Ovary (tissue), 10 donors: ENCODE measurements at places on chromosomes 16 and 17.

- no peaks in the 10 kb centered on the region for H3K4me1 ChIP-seq
- H3K27me3 ChIP-seq = no peaks in the 10 kb centered on the region
- no peak overlapping the region for H3K27ac ChIP-seq
- no peak for DNase-seq
- H3K36me3 ChIP-seq = no peaks in the 10 kb centered on the region
- H3K4me3 ChIP-seq = no peak overlapping the region
Measured at GRCh38 chr17:4479340-4479981, 19.2 kb upstream of the SPNS2 start.

- no peak overlapping the region for H3K4me3 ChIP-seq
- H3K27me3 ChIP-seq = no peaks in the 10 kb centered on the region
- no peak for DNase-seq
Measured at GRCh38 chr17:9170853-9171252, 149.5 kb downstream of the NTN1 start.

- no peaks in the 10 kb centered on the region for H3K4me1 ChIP-seq
- H3K27ac ChIP-seq = no peak overlapping the region
- no peak overlapping the region for H3K4me3 ChIP-seq
- H3K27me3 ChIP-seq = no peaks in the 10 kb centered on the region
- no peaks in the 10 kb centered on the region for H3K36me3 ChIP-seq
Measured at GRCh38 chr16:49889725-49890397, 33.9 kb upstream of the ZNF423 start.

GRCh38 chr17:74757502-74757901 is 9.1 kb downstream of the NHERF1 start:
- H3K27me3 ChIP-seq = no peaks in the 10 kb centered on the region
- H3K27ac ChIP-seq = no peak overlapping the region
- no peak for DNase-seq
- no peaks in the 10 kb centered on the region for H3K36me3 ChIP-seq
- no peak overlapping the region for H3K4me3 ChIP-seq
- peaks cover 18% of the 10 kb centered on the region for H3K4me1 ChIP-seq

GRCh38 chr16:2981177-2981898 is 1.1 kb upstream of the PKMYT1 start:
- no peaks in the 10 kb centered on the region for H3K36me3 ChIP-seq
- H3K27ac ChIP-seq = no peak overlapping the region
- H3K27me3 ChIP-seq = no peaks in the 10 kb centered on the region

GRCh38 chr16:30649725-30650368 is 913 bp upstream of the PRR14 start:
- no peaks in the 10 kb centered on the region for H3K36me3 ChIP-seq
- no peaks in the 10 kb centered on the region for H3K27me3 ChIP-seq
- no peak for DNase-seq
- peaks cover 6% of the 10 kb centered on the region for H3K4me1 ChIP-seq

DNA sequence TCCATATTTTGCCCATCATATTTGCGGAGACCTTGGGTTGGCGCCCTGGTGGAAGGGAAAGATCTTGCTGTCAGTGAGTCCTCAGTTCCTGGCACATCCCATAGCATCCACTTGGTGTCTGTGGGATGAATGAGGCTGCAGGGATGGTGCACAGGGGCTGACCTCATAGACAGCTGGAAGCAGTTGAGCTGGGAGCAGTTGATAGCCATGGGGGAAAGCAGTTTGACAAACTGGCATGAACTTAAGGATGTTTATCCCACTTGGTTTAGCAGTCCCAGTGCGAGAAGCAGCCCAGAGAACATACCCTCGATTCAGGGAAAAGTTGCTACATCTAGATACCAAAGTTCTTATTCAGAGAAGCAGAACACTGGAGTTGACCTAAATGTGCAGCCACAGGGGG is 80.7 kb downstream of the SNX29 start:
- DNase-seq = no peak
- no peak overlapping the region for H3K4me3 ChIP-seq
- peaks cover 8% of the 10 kb centered on the region for H3K4me1 ChIP-seq
- no peak overlapping the region for H3K27ac ChIP-seq
- H3K27me3 ChIP-seq = no peaks in the 10 kb centered on the region
- no peaks in the 10 kb centered on the region for H3K36me3 ChIP-seq

- H3K4me1 ChIP-seq = no peaks in the 10 kb centered on the region
- no peaks in the 10 kb centered on the region for H3K36me3 ChIP-seq
- no peak for DNase-seq
- H3K4me3 ChIP-seq = no peak overlapping the region
Measured at GRCh38 chr17:59533694-59534093, 31.7 kb upstream of the DHX40 start.

DNA sequence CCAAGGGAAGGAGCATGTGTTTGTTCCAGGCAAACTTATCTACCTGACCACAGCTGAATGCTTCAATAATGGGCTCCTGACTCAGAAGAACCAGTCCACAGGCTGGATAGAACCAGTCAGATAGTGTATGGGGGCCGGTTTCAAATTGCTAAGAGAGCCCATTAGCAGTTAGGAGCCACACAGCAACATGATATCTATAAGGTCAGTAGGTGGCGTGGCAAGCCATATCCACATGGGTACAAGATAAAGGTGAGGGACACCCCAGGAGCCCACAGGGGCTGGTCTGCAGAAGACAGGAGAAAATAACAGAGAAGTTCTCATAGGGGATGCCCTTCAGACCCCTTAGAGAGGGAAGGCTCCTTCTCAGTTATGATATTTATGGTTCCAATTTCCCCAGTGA is 31.6 kb upstream of the CDRT15 start:
- H3K4me1 ChIP-seq = no peaks in the 10 kb centered on the region
- H3K4me3 ChIP-seq = no peak overlapping the region
- no peaks in the 10 kb centered on the region for H3K27me3 ChIP-seq

GRCh38 chr17:35568561-35568960 is 7.9 kb upstream of the SLFN14 start:
- peaks cover 5% of the 10 kb centered on the region for H3K4me1 ChIP-seq

- no peaks in the 10 kb centered on the region for H3K4me1 ChIP-seq
- no peak overlapping the region for H3K4me3 ChIP-seq
- H3K27me3 ChIP-seq = no peaks in the 10 kb centered on the region
- DNase-seq = no peak
- no peak overlapping the region for H3K27ac ChIP-seq
Measured at GRCh38 chr17:5380491-5381135, 38.8 kb downstream of the NUP88 start.

GRCh38 chr16:23959072-23959751 is 123.4 kb downstream of the PRKCB start:
- no peak overlapping the region for H3K27ac ChIP-seq
- no peaks in the 10 kb centered on the region for H3K27me3 ChIP-seq
- no peak for DNase-seq
- H3K36me3 ChIP-seq = no peaks in the 10 kb centered on the region

DNA sequence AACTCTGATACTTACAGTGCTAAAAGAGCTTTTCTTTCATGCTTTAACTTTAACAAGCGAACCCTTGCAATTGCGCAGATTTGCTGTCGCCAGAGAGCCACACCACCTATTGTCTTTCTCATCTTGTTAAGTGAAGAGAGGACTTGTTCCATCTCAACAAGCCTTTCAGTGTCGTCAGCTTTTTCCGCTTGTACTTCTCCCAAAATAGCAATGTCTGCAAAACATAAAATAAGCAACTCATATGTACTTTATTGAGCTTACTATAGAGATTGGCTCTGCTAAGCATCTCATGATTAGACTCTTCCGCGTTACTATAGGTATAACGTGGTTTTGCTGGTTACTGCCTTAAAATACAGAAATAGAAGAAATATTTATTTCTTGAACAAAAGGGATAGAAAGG is 51.9 kb downstream of the ABCA8 start:
- H3K4me1 ChIP-seq = no peaks in the 10 kb centered on the region
- no peak overlapping the region for H3K4me3 ChIP-seq
- H3K36me3 ChIP-seq = no peaks in the 10 kb centered on the region

DNA sequence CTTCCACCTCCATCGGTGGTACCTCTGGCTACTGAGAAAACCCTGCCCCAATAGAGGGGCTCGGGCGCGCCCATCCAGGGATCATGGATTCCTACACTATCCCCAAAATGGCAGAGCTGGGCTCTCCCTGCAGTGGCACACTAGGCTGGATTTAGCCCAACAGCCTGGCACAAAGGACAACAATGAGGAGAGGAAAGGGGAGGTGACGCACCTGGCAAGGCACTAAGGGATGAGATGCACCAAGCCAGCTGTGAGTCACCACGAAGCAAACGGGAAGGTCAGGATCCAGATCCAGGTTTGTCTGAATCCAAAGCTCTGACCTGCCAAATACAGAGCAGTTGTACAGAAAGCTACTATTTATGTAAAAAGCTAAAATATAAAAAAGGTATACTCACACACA is 18.1 kb downstream of the UBE2O start:
- no peaks in the 10 kb centered on the region for H3K36me3 ChIP-seq
- H3K27ac ChIP-seq = no peak overlapping the region
- H3K4me1 ChIP-seq = peaks cover 2% of the 10 kb centered on the region
- no peak overlapping the region for H3K4me3 ChIP-seq

DNA sequence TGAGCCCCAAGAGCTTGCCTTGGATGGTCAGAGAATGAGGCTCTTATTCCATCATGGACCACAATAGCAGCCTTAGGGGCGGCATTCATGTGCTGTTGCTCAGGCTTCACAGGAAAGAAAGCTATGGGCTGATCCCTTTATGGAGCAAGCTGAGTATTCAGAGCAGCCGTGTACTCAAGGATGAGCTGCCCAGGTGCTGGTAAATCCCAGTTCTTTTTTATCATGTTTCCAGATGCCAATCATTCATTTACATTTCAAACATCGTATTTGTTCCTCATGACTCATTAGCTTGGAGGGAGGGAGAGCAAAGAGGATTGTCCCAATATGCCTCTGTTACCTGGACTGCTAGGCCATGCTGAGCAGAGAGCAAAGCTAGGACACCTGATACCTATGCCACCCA is 475.7 kb downstream of the SHISA9 start:
- no peak overlapping the region for H3K27ac ChIP-seq
- no peak overlapping the region for H3K4me3 ChIP-seq
- H3K36me3 ChIP-seq = no peaks in the 10 kb centered on the region
- H3K4me1 ChIP-seq = no peaks in the 10 kb centered on the region
- no peak for DNase-seq
- no peaks in the 10 kb centered on the region for H3K27me3 ChIP-seq

- H3K36me3 ChIP-seq = no peaks in the 10 kb centered on the region
- H3K4me3 ChIP-seq = no peak overlapping the region
- H3K4me1 ChIP-seq = no peaks in the 10 kb centered on the region
- DNase-seq = no peak
- no peak overlapping the region for H3K27ac ChIP-seq
Measured at GRCh38 chr17:21299981-21300600, 15.6 kb downstream of the MAP2K3 start.

- H3K4me1 ChIP-seq = peaks cover 10% of the 10 kb centered on the region
- H3K27me3 ChIP-seq = no peaks in the 10 kb centered on the region
- no peaks in the 10 kb centered on the region for H3K36me3 ChIP-seq
- DNase-seq = peak; percentile 80
Measured at GRCh38 chr16:30948667-30949649, at the start of gene ORAI3. ORAI3 (plus strand) TSS chr16:30949068; CDS start chr16:30949290, 222 bp downstream.

DNA sequence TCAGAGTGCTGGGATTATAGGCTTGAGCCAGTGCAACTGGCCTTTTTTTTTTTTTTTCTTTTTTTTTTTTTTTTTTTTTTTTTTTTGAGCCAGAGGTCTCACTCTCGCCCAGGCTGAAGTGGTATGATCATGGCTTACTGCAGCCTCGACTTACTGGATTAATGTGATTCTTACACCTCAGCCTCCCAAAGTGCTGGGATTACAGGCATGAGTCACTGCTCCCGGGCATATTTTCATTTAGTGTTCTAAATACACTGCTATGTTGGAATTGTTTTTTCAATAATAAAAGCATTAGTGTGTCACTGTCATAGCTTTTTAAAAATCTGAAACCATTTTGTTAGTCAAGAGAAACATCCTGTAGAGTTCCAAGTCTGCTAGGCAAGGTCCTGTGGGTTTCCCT is 40.3 kb downstream of the NDE1 start:
- no peak overlapping the region for H3K27ac ChIP-seq
- H3K27me3 ChIP-seq = no peaks in the 10 kb centered on the region
- H3K4me1 ChIP-seq = no peaks in the 10 kb centered on the region
- H3K4me3 ChIP-seq = no peak overlapping the region

- DNase-seq = no peak
- no peak overlapping the region for H3K4me3 ChIP-seq
- no peak overlapping the region for H3K27ac ChIP-seq
- no peaks in the 10 kb centered on the region for H3K27me3 ChIP-seq
- no peaks in the 10 kb centered on the region for H3K36me3 ChIP-seq
- no peaks in the 10 kb centered on the region for H3K4me1 ChIP-seq
Measured at GRCh38 chr17:72069586-72070202, 51.1 kb upstream of the SOX9 start.

DNA sequence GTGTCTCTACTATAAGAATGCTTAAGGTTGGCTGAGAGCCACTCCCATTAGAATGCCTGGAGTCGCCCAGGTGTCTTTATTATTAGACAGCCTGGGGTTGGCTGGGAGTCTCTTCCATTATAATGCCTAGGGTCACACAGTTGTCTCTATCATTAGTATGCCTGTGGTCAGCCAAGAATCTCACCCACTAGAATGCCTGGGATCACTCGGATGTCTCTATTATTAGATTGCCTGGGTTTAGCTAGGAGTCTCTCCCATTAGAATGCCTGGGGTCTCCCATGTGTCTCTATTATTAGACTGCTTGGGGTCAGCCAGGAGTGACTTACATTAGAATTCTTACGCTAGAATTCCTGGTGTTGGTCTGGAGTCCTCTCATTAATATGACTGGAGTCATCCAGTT is 2255.3 kb downstream of the TP53TG3F start:
- no peaks in the 10 kb centered on the region for H3K27me3 ChIP-seq
- H3K4me1 ChIP-seq = no peaks in the 10 kb centered on the region
- H3K27ac ChIP-seq = no peak overlapping the region
- no peak for DNase-seq
- H3K36me3 ChIP-seq = no peaks in the 10 kb centered on the region

GRCh38 chr17:17152385-17152784 is 53.7 kb downstream of the PLD6 start:
- no peaks in the 10 kb centered on the region for H3K27me3 ChIP-seq
- no peaks in the 10 kb centered on the region for H3K4me1 ChIP-seq

DNA sequence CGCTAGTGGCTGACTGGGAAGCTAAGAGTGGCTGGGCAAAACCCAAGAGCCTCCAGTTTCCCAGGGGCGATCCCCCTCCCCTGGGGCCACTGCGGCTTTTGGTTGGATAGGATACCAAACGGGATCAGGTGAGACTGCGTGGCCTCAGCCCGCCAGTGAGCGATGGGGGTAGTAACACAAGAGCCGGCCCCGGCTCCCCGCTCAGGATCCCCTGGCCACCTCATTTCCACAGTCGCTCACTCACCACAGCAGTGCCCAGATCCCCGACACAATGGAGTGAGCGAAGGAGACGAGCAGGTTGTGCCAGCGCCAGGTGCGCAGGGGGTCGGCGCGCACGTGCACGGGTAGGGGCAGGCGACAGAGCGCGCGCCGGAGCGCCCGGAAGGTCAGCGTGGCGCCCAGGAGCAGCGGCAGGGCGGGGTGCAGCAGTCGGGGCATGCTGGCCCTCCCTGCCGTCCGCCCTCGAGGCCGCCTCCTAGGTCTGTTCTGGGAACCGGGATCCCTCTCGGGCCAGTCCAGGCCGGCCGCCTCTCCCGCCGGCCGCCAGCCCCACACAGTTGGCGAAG is 290 bp downstream of the TLCD1 start:
- no peak for DNase-seq
- H3K4me1 ChIP-seq = peaks cover 10% of the 10 kb centered on the region
